Epithelial cell of proximal tubule (primary cell): ENCODE measurements at places on chromosomes 13 and 19. TPM values are rescaled to one million over a fixed set of nuclear protein-coding genes. Genes with fewer than 3 reads are reported as not detected.

Gene SLITRK6
- not detected in 2 replicates for total RNA-seq

Gene FCAR
- not detected in 2 replicates for total RNA-seq

Gene ELAVL1
- 28.6 and 69.6 TPM in 2 replicates for total RNA-seq

Gene MBD3L3
- not detected in 2 replicates for total RNA-seq

Gene FFAR1
- total RNA-seq = 0.06 TPM in 1 of 2 replicates, not detected in the other

Gene MUC16
- under 0.01 and 0.14 TPM in 2 replicates for total RNA-seq

Gene MCEMP1
- not detected in 2 replicates for total RNA-seq

Gene IL11
- 31.0 and 42.8 TPM in 2 replicates for total RNA-seq

Gene CBLC
- 16.1 and 27.2 TPM in 2 replicates for total RNA-seq

Gene ZNF541
- not detected in 2 replicates for total RNA-seq

Gene VSTM2B
- total RNA-seq = not detected in 2 replicates

Gene MEIOSIN
- not detected in 2 replicates for total RNA-seq

Gene CEACAM19
- total RNA-seq = 2.7 and 4.6 TPM in 2 replicates

Gene SLC15A1
- 1.2 and 4.6 TPM in 2 replicates for total RNA-seq

Gene PRKCG
- 1.3 TPM in 1 of 2 replicates, not detected in the other for total RNA-seq

Gene FGF14
- total RNA-seq = 0.06 TPM in 1 of 2 replicates, not detected in the other

Gene SPTBN4
- total RNA-seq = 0.14 and 0.17 TPM in 2 replicates

Gene FCHO1
- total RNA-seq = 4.2 and 18.0 TPM in 2 replicates
